ENCODE measurements at places on chromosomes 2 and 18.

- DNase-seq: no peak
Observed at GRCh38 chr2:54741250-54741649, 17.8 kb downstream of the EML6 start.

GRCh38 chr2:40700231-40700954 is 248.5 kb upstream of the SLC8A1 start:
- DNase-seq: no peak

DNA sequence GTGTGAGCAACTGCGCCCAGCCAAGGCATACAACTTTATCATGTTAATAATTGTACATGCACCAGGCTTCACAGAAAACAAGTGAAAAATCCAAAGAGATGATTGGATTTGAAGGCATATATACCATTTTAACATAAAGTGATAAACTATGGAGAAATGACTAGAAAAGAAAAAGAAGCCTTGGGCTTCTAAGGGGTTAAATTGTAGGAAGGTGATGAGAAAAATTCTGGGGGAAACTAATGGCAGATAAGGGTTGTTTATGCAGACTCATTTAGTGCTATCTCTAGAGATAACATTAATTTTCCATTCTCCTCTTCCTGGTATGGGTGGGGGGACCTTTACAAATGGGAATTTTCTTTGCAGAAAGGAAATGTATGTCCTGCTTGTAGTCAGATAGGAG is 154.0 kb downstream of the TMEM17 start:
- no peak for DNase-seq

- DNase-seq: no peak
Observed at GRCh38 chr2:240905176-240905781, 857 bp upstream of the CROCC2 start.

GRCh38 chr18:71028285-71028762 is 739.5 kb downstream of the SOCS6 start:
- DNase-seq: no peak

GRCh38 chr18:35029103-35029502 is 12.1 kb upstream of the MAPRE2 start:
- no peak for DNase-seq

- no peak for DNase-seq
Observed at GRCh38 chr2:192675681-192676080, 480.9 kb upstream of the TMEFF2 start.

DNA sequence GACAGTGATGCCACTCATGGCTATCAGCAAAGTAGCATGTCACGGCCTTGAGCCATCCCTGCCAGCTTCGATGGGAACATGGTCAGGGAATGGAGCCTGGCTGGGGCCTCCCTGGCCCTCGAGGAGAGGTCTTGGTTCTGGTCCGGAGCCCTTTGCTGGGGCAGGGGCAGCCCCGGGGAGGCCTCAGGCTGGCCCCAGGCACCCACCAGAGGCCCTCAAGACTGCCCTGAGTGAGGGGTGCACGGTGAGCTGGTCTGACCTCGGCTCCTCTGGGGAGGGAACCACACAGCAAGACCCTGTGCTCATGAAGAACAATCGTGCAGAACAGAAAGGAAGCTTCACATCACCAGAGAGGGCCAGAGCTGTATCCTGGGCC is 75.2 kb upstream of the OTOS start:
- DNase-seq: no peak

- DNase-seq: no peak
Observed at GRCh38 chr2:218228366-218229090, 11.5 kb downstream of the ARPC2 start.

GRCh38 chr2:58319481-58319880 is 78.4 kb upstream of the FANCL start:
- DNase-seq: no peak

DNA sequence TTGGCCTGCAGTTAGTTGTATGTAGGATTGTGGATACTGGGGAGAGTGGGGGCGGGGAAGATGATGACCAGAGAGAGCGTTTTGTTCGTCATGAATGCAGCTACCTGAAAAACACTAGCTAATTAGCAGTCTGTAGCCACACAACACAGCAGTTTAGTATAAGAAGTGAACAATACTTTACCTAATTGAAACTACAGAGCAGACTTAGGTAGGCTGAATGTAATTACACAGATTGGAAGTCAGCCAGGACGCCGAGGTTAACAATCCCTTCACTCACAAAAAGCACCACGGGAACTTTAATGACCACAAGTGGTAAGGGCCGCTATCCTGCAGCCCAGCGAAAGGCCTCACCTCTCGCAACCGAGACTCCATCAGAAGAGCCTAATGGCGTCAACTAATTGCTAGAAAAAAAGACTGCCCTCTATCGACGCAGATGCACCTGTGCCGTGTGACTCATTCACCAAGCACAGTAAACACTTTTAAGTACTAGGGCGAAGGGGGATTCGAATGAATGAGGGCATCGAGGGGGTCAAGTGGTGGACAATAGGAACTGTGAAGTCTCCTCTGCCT is 591.0 kb downstream of the ARHGAP15 start:
- no peak for DNase-seq

- DNase-seq: peak; percentile 59
Observed at GRCh38 chr2:96554293-96555145, 18.0 kb downstream of the ARID5A start.
